ENCODE measurements at places on chromosomes 6 and 20.

GRCh38 chr6:31971279-31971992 is 502 bp downstream of the DXO start:
- no peak for DNase-seq

DNA sequence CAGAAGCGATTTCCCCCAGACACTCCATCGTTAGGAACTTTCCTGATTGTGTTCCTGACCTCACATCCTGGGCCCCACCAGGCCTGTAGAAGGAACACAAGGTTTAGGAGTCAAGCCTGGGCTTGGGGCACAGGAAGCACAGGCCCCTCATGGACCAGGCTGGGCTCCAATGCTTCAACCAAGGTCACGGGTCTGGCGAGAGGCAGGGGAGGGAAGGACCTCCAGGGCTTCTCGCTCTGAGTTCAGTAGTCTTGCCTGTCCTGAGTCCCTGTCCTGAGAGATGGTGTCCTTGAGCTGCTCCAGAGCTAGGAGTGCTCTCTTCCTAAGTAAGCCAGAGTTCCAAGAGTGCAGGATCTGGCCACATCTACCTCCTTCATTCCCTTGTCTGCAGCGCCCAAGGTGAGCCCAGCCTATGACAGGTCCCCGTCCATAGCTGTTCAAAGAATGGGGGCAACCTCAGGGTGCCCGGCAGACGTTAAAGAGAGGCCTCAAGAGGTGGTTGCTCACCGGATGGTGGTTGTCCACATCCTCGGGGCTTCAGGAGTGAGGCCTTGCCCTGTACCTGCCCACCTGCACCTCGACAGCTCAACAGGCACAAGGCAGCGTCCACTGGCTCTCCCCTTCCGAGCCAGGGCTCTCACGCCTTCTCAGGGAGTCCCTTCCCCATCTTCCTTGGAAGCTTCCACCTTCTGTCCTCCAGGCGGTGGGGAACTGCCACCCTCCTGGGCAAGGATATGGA is 1.6 kb upstream of the TUBB1 start:
- no peak for DNase-seq

DNA sequence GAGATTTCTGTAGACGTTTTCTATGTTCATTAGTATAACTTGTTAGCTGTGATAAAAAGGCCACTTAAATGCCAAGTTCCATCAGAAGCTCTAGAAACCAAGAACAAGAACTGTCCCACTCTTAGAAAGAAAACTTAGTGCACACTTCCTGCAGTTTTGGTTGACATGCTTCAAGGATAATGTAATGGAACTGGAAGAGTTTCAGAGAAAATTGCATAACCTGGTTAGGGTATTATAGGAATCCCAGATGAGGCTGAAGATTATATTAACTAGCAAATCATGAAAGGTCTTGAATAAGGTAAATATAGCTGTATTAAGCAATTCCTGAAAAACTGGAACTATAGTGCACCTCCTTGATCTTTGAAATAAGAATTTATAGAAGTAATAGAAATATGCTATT is 1.8 kb upstream of the PHACTR2 start:
- DNase-seq: no peak

GRCh38 chr20:50269091-50270033 is 78.7 kb downstream of the CEBPB start:
- no peak for DNase-seq

GRCh38 chr6:43355862-43356590 is 13.4 kb downstream of the ZNF318 start:
- no peak for DNase-seq

All from hypothalamus (tissue), 51 donors.